Activated T-helper 17 cell treated with anti-CD3 and anti-CD28 coated beads, Interleukin-2, amount 50 U/mL, for 72 hours (primary cell): ENCODE measurements at places on chromosomes 13 and 19.

DNA sequence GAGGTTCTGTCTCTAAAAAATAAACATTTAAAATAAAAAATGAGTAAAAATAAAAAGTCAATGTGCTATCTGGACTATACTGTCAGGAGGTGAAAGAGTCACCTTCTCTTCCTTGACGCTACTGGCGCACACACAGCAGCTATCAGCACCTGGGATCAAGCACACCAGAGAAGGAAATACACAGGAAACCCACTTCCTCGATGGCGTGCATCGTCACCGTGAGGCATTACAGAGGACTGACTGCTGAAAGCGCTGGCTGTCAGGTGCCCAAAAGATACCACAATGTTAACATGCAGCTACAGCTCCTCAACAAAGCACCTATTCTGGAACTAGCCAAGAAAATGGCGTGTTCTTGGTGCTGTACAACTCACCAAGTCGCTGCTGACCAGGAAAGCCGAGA is 6.1 kb downstream of the SLC35E1 start:
- no peaks in the 10 kb centered on the region for H3K27me3 ChIP-seq
- peaks cover 100% of the 10 kb centered on the region for H3K36me3 ChIP-seq
- H3K27ac ChIP-seq, result peak overlapping the region; percentile 87
- ATAC-seq, result peak; percentile 98
- peaks cover 13% of the 10 kb centered on the region for H3K4me1 ChIP-seq
- peak overlapping the region; percentile 78 for H3K4me3 ChIP-seq

GRCh38 chr13:103625194-103625593 is 559.0 kb upstream of the SLC10A2 start:
- no peaks in the 10 kb centered on the region for H3K27me3 ChIP-seq
- no peaks in the 10 kb centered on the region for H3K36me3 ChIP-seq
- ATAC-seq, result no peak
- no peak overlapping the region for H3K4me3 ChIP-seq
- no peak overlapping the region for H3K27ac ChIP-seq

DNA sequence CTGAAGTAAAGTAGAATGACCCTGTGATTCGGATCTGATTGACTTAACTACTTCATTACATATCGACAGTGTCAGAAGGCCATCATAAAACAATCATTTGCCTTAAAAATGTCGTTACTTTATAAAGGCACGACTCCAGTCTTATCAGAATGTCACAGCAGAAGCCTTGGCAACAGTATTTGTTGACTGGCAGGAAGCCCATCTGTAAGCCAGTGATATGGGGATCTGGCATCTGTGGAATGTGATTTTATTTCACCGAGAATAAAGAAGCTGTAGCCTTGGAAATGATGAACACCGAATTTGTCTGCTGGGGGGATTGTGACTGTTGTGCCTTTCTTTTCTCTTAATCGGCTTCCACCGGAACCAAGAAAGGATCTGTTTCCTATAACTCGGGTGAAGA is 362.5 kb downstream of the TDRD3 start:
- ATAC-seq, result no peak
- no peaks in the 10 kb centered on the region for H3K36me3 ChIP-seq
- no peak overlapping the region for H3K27ac ChIP-seq
- no peaks in the 10 kb centered on the region for H3K4me1 ChIP-seq

DNA sequence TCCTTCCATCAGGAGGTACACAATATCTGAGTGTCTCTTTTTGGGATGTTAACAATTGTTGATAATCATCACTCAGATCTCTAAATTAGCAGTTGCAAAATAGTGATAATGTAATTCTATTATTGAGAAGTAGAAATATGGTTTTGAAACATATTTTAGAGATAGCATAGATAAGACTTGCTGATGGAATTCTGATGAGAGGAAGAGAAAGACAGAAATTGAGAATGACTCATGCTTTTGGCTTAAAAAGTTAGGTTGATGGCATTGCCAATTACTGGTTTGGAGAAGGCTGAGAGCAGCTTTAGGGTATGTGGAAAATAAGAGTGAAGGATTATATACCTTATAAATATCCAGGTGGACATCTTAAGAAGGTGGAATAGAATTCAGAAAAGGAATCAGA is 106.4 kb upstream of the EDNRB start:
- no peak overlapping the region for H3K4me3 ChIP-seq
- no peak overlapping the region for H3K27ac ChIP-seq
- H3K36me3 ChIP-seq, result no peaks in the 10 kb centered on the region
- no peak for ATAC-seq
- H3K4me1 ChIP-seq, result no peaks in the 10 kb centered on the region

GRCh38 chr13:48144413-48145035 is 49.6 kb upstream of the MED4 start:
- no peak for ATAC-seq
- H3K27me3 ChIP-seq, result no peaks in the 10 kb centered on the region
- peaks cover 14% of the 10 kb centered on the region for H3K4me1 ChIP-seq
- no peaks in the 10 kb centered on the region for H3K36me3 ChIP-seq
- H3K27ac ChIP-seq, result no peak overlapping the region

GRCh38 chr13:87234981-87235380 is 436.2 kb upstream of the SLITRK5 start:
- ATAC-seq, result no peak
- H3K27ac ChIP-seq, result no peak overlapping the region
- H3K27me3 ChIP-seq, result no peaks in the 10 kb centered on the region
- no peak overlapping the region for H3K4me3 ChIP-seq
- H3K4me1 ChIP-seq, result no peaks in the 10 kb centered on the region

GRCh38 chr13:59494151-59494550 is 669.6 kb downstream of the DIAPH3 start:
- H3K36me3 ChIP-seq, result no peaks in the 10 kb centered on the region
- H3K27me3 ChIP-seq, result no peaks in the 10 kb centered on the region
- H3K4me3 ChIP-seq, result no peak overlapping the region
- no peak for ATAC-seq

DNA sequence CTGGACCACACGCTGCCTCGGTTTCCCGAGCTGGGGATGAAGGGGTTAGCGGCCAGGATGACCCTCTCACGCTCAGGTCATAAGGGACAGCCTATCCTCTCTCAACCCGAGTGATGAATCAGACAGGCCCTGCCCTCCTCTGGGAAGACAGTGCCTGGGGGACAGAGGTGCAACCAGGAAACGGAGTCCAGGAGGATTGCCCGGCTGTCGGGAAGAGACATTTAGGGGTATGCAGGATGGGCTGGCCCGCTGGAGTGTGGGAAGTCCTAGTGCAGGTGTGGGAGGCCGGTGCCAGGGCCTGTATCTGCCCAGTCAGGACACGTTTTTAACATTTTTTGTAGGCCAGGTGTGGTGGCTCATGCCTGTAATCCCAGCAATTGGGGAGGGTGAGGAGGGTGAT is 8.3 kb downstream of the LSM7 start:
- no peak overlapping the region for H3K4me3 ChIP-seq
- no peak for ATAC-seq
- no peak overlapping the region for H3K27ac ChIP-seq
- H3K27me3 ChIP-seq, result peaks cover under 1% of the 10 kb centered on the region
- peaks cover 32% of the 10 kb centered on the region for H3K36me3 ChIP-seq
- H3K4me1 ChIP-seq, result no peaks in the 10 kb centered on the region

GRCh38 chr13:76016799-76017400 is 380.8 kb downstream of the LMO7 start:
- no peak overlapping the region for H3K27ac ChIP-seq
- H3K4me3 ChIP-seq, result no peak overlapping the region
- H3K36me3 ChIP-seq, result no peaks in the 10 kb centered on the region
- H3K27me3 ChIP-seq, result no peaks in the 10 kb centered on the region

- no peaks in the 10 kb centered on the region for H3K36me3 ChIP-seq
- H3K27me3 ChIP-seq, result no peaks in the 10 kb centered on the region
These were observed 181.9 kb downstream of the PCDH9 start for GRCh38 chr13:67048084-67048820.

GRCh38 chr19:35828692-35829301 is 16.2 kb upstream of the PRODH2 start:
- H3K4me1 ChIP-seq, result no peaks in the 10 kb centered on the region
- no peak overlapping the region for H3K27ac ChIP-seq
- H3K27me3 ChIP-seq, result peaks cover 28% of the 10 kb centered on the region
- H3K4me3 ChIP-seq, result no peak overlapping the region
- no peaks in the 10 kb centered on the region for H3K36me3 ChIP-seq
- ATAC-seq, result peak; percentile 39

- no peak overlapping the region for H3K4me3 ChIP-seq
- H3K36me3 ChIP-seq, result no peaks in the 10 kb centered on the region
- no peaks in the 10 kb centered on the region for H3K27me3 ChIP-seq
- peak overlapping the region; percentile 14 for H3K27ac ChIP-seq
These were observed 5.5 kb upstream of the SAE1 start for GRCh38 chr19:47124937-47125668.
